ENCODE measurements at places on chromosomes 7 and 10.

- DNase-seq, result no peak
These were observed 17.9 kb upstream of the HIBADH start for GRCh38 chr7:27680610-27681009.

DNA sequence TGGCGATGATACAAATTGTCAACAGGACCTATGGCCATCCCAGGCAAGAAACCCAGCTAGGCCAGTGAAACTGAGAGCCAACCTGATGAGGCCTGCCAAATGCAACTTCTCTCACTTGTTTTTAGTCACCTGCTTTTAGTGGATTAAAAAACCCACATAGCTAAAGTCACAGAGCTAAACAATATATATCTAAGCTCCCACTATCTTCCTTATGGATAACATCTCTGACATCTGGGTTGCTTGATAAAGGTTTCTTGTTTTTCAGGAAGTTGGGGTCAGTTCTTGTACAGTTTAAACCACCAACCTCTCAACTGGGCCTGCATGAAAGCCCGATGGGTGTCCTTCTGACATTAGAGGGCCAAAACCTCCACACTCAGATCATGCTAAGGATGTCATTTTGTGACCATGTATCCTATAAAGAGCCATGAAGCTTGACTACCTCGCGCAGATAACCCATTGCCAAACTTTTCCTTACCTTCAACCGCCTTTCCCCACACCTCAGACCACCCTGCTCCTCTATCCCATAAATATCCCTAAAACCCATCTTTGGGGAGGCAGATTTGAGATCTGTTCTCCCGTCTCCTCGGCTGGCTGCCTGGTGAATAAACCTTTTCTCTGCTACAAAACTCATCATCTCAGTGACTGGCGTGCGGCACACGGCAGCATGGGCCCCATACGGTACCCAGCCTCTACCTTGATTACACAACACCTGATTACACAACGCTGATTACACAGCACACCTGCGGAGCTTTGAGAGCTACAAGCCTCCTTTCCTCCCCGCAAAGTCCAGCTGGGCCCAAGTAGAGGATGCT lies 797 bp upstream of the STMP1 start:
- DNase-seq, result no peak

GRCh38 chr10:10780746-10781145 lies 236.9 kb upstream of the CELF2 start:
- no peak for DNase-seq

DNA sequence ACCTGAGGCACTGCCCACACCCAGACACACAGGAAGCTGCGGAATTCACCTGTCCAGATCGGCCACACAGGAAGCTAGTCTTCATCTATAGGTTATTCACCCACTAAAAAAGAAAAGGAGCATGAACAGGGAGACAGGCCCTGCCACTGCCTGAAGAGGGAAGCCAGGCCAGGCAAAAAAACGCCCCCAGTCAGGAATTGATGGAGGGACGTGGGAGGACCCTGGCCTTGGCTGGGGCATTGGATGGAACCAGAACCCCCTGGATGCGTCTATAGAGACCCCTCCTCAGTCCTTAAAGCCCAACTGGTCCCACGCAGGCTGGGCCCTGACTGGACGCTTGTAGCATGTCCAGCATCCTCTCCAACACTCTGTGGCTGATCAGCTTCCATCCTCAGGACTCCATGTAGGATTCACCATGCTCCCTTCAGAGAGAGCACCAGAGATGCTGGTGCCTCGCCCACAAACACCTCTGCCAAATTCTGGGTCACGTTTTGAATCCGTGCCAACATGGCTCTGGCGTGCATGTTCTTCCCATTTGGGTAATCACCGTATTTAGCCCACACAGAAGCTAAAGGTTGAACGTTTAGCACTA lies 259.3 kb upstream of the TCERG1L start:
- DNase-seq, result no peak

DNA sequence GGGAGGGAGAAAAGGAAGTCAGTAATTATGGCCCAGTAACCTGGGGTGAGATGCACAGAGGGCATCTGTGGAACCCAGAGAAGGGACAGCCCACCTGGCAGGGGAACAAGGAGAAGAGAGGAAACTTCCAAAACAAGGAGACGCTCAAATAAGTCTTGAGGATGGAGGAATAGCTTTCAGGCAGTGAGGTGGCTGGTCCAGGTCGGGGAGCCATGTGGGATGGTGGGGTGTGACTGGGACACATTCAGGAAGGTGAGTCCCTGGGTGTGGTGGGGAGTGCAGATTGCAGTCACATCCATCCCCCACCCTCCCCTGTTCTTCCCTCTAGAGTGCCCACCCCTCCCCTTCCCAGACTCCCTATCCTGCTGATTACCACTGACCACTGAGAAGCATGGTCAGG lies 175.4 kb downstream of the GRID1 start:
- no peak for DNase-seq

DNA sequence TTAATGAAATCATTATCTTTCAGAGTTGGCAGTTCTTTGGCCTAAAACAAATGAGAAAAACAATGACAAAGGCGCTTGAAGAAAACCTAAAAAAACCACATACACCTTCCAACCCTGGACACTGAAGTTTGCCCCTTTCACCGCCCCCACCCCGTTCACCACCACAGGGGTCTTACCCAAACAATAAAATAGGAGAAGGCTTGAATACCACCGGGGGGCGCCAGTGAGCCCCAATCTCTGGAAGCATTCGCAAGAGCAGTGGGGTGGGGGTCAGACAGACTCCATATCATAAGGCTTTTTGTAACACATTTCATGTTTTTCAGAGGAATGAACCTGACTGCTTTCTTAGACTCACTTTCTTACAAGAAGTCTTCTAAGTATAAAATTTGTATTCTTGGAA lies 163.6 kb downstream of the PIP4K2A start:
- peak; percentile 56 for DNase-seq

DNA sequence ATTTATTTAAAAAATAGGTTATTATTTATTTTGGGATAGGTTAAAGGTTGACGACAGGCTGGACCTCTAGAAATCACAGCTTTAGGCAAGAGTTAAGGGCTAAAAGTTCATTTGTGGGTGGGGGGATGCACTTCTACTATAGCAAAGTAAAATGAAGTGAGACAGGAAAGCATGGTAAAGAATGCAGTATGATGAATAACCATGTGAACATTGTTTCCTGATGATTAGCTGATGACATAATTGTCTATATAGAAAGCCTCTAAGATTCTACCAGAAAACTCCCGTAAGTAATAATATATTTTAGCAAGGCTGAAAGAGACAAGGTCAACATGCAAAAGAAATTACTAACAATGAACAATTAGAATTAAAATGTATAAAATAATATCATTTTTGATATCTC lies 25.7 kb upstream of the PRSS37 start:
- no peak for DNase-seq

DNA sequence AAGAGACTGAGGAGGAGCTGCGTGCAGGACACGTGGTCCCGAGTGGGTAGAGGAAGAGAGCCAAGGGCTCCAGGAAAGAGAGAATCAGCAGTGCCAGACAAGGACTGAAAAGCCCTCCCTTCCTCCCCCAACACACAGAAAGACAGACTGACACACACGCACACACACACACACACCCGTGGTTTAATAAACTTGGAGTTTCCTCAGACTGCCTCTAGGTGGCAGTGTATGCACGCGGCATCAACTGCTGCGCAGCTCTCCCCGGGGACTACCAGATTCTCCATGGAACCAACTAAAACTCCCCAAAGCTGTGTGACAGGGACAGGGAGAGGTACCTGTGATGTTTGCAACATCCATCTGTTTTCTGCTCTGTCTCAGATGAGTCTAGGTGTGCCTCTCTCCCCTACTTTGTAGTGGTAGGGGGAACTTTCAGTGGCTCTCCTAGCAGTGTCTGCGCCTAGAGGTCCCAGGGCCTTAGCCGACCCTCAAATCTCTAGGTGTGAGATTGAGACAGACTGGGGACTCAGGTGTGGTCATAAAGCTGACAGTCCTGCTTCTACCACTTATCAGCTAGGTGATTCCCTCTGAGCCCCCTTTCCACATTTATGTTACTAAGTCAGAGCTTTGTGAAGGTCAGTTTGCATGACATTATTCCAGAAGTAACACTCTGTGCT lies 9.3 kb upstream of the TSPAN14 start:
- peak; percentile 45 for DNase-seq

DNA sequence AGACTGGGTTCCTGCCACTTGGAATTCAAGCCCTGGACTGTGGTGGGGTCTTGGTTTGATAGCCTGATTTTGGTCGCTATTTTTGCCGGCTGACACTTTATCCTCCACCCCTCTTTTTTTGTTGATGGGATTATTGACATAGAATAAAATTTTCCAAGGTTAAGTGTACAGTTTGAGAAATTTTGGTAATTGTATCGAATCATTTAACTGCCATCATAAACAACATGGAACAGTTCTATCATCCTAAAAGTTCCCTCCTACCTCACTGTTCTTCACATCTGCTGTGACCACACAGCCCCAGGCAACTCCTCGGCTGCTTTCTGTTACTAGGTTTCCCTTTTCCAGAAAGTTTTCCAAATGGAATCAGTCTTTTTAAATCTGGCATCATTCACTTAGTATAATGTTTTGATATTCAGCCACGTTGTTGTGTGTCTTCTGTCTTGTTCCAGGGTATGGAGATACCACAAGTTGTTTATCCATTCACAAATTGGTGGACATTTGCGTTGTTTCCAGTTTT lies 50.6 kb upstream of the STEAP1B start:
- no peak for DNase-seq

DNA sequence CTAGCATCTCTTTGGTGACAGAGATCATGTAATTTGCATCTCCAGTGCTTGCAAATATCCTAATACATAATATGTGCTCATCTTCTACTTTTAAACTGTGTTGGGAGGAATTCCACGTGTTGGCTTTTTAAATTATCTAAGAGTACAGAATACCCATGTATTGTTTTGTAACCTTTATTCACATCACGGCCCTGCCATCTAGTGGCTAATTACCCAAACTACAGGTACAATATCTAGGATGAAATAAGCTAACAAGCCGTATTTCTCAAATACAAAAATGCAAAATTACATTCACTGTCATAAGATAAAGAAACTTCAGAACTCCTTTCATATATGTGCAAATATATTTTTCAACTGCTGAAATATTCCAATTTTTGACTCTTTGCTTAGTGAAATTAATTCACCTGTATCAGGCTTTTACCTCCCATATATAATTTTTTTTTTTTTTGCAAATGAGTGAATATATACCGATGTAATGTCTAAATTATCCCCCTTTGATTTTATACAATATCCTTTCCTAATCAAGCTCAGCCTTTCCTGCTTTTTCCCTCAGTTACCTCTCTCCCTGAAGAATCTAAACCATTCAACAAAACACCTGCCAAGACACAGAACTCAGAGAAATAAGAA lies 30.3 kb upstream of the LSM8 start:
- DNase-seq, result no peak

GRCh38 chr7:69845721-69846495 lies 247.6 kb downstream of the AUTS2 start:
- no peak for DNase-seq

DNA sequence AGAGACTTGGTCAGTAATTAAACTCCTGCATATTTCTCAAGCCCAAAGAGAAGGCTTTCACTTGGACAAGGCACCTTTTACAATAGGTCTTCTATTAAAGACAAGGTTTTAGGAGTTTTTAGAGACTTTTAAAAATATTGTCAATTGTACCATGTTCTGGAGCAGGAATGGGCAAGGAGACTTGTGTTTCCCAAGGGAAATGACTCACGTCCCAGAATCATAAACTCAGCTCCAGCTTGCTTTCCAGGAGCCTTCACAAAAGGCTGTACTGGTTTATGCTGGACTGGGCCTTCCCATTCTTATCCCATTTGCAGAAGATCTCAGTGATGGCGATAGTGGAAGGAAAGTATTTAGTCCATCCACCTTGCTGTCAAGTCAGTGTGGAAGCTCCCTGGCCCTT lies 7.8 kb upstream of the GLI3 start:
- no peak for DNase-seq

DNA sequence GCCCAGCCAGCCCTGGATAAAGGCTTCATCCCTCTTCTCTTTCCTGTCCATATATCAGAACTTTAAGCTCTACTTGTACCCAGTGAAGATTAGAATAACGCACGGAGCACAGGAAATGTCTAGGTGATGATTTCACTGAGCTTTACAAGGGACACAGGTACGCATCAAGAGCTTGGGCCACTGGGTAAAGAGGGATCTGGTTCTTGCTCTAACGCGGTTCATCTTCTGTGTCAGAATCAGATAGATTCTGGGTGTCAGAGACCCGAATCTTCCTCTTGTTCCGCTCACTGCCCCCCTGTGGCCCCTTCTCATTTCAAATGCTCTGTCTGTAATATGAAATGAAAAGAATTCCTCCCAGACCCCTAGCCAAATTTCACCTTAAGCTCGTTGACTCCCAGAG lies 24.7 kb downstream of the IL2RA start:
- no peak for DNase-seq

DNA sequence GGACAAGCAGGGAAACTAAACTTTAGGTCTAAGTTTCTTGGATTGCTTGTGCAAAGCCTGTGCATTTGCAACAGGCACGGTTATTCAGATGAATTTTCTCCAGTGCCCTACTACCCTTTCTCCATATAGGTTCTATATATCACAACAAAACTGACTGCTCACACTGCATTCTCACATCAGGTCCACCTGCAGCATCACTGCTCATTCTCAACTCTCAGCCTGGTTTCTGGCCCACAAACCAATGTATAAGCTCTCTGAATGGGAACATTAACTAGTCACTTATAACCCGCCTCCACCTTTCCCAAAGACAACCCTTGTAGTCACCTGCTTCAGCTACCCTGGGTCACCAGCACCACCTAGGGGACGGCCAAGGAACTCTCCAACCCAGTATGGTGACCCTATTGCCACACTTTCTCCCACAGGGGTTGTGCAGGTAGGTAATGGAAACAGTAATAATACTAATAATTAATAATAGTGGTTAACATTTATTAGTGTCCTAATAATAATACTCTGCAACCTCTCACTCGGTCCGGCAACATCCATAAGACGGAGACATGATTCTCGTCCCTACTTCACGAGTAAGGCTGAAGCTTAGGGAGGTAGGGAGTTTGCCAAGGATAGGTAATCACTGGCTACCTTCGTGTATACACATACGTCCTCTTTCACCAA lies 97.3 kb downstream of the CLEC2L start:
- DNase-seq, result peak; percentile 30

DNA sequence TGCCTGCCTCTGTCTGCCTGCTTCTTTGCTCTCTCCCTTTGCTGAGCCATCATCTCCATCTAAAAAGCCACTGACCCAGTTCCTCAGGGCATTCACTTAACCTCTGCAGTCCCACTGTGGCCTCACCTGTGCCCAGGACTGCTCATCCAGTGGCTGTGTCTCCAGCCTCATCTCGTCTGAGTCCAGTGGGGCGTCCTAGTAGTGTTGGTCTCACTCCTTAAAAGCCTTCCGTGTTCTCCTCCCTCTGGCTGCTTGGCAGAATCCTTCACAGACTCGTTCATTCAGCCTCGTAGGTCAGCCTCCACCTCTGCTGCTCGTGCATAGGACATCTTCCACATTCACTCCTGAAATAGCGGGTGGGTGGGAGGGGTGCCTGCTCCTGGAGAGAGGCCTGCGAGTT lies 7.3 kb downstream of the RARRES2 start:
- DNase-seq, result no peak

GRCh38 chr7:25988640-25989039 lies 163.4 kb upstream of the NFE2L3 start:
- no peak for DNase-seq
